Activated naive CD4-positive, alpha-beta T cell treated with anti-CD3 and anti-CD28 coated beads, Interleukin-2, amount 50 U/mL, for 16 hours (primary cell): ENCODE measurements at places on chromosomes 11 and 22.

GRCh38 chr11:60771879-60772525 is 13.1 kb upstream of the MS4A10 start:
- DNase-seq, result no peak

DNA sequence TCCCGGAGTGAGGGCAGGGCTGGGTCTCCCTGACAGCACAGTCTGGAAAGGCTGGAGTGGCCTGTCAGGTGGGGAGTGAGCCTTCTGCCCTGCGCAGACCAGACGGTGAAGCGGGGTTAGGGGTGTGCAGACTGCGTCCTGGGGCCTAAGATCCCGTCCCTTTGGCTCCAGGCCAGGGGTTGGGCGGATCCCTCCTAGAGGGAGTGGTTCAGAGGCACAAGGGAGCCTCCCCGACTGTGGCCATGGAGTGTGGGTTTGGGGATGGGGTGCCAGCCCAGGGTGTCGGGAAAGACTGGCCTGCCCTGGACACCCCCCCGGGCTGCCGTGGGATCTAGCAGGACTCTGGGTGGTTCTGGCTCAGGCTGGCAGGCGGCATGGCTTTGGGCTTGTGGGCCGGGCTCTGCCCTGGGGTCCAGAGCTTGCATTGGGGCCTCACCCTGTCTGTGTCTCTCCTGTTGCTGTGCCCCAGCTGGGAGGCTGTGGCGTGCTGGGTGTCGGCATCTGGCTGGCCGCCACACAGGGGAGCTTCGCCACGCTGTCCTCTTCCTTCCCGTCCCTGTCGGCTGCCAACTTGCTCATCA is 19.5 kb downstream of the TSPAN4 start:
- DNase-seq, result no peak

GRCh38 chr11:114256176-114256966 is 39.8 kb upstream of the NNMT start:
- DNase-seq, result no peak

DNA sequence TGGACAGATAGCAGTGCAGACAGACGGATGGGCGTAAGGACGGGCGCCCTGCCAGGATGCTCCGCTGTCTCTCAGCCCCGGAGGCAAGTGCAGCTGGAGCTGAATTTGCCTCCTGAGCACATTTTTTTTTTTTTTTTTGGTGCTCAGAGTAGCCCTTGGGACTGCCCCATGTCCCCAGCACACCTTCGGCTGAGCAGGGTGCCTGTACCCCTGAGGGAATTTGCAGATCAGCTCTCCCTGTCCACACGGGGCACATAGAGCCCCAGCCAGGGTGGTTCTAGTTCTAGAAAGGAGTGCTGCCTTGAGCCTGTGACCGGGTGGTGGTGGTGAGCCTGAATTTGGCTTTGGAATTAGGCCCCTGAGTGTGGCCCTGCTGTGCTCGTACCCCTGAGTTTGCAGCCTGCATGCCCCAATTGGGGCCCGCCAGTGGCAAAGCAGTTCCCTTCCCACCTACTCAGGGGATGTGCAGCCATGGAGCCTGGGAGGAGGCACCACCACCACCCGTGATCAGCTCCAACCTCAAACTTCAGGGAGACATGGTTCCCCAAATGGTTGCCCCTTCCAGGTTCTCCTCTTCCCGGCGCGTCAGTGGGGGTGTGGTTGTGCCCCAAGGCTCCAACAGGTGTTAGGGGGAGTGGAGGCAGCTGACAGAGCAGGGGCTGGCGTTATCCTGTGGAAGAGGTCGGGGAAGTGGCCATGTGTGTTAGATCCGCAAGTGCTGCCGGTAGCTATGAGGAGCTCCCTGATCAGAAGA is 1232.7 kb downstream of the BRD1 start:
- DNase-seq, result no peak
